ENCODE measurements at places on chromosomes 1 and 21. TPM values are rescaled to one million over a fixed set of nuclear protein-coding genes. Genes with fewer than 3 reads are reported as not detected.

Gene PLA2G2D
- total RNA-seq, result not detected

Gene NEXN
- 5.6 TPM for total RNA-seq

Gene RHCE
- 0.38 TPM for total RNA-seq

Gene AMPD1
- total RNA-seq, result not detected

Gene RSPO1
- not detected for total RNA-seq

Gene NBPF15
- 25.5 TPM for total RNA-seq

Gene GNG4
- total RNA-seq, result 3.5 TPM

Gene KIF26B
- 2.1 TPM for total RNA-seq

- DNase-seq, result no peak
These were observed 6.1 kb upstream of the PTGER3 start for GRCh38 chr1:71053758-71054157.

DNA sequence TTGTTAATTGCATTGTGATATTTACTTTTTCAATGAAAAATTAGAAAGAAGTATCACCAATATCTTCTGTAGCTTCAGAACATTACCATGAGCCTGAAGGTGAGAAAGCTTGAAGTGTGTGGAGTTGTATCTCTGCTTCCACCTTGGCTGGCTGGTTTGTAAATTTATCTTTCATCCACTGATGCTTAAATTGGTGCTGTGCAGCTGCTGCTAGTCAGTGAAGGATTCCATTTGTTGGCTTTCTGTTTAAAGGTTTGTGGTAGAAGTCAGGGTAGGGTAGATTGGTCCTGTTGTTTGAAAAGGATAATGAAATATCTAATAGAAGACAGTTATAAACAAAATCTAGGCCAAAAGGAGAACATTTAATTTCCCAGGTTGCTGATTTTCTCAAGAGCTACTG lies 105.7 kb downstream of the C1orf21 start:
- no peak for DNase-seq

DNA sequence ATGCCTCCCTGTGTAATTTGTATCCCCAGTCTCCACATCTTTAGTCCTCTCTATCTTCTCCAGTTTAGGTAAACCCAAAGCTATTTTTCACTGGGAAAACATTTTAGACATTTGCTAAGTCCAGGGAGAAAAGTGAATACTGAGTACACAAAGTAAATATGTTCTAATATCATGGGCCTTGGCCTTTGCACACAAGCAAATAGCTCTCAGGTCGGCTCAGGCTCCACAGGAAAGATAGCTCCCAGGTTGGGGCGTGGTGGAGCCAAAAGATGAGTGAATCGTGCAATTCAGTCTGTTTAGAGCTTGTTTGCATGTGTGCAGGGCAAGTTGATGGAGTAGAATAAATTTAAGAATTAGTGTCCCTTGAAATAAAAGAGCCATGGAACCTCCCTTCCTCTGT lies 7.9 kb downstream of the RGSL1 start:
- no peak for DNase-seq

DNA sequence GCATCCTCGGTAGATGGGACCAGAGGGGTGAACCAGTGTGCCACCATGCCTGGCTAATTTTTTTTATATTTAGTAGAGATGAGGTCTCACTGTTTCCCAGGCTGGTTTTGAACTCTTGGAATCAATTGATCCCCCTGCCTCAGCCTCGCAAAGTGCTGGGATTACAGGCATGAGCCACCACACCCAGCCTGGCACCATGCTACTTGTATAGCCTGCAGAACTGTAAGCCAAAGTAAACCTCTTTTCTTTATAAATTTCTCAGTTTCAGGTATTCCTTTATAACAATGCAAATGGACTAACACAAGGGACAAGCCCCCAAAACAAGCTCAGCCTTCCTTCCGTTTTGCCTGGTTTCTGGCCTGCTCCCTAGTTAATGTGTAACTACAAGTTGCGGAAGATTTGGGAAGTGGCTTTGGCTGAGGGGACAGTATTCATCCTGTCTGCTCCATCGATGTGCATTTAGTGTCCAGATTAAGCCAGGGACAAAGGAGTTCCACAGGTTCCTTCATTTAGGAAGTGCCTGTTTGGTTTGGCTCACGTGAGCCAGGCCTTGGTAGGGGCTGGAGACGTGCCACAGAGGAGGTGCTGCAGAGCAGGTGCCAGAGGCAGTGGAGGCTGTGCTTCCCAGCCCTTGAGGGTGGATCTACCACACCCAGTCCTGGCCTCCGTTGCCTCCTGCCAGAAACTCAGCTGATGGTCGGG lies 4.4 kb downstream of the AVPR1B start:
- no peak for DNase-seq

GRCh38 chr1:46552357-46553237 lies 1.1 kb upstream of the KNCN start:
- DNase-seq, result no peak

GRCh38 chr1:161791904-161792655 lies 26.0 kb downstream of the ATF6 start:
- DNase-seq, result no peak

- no peak for DNase-seq
These were observed 2.9 kb upstream of the UBXN10 start for GRCh38 chr1:20183035-20183434.

DNA sequence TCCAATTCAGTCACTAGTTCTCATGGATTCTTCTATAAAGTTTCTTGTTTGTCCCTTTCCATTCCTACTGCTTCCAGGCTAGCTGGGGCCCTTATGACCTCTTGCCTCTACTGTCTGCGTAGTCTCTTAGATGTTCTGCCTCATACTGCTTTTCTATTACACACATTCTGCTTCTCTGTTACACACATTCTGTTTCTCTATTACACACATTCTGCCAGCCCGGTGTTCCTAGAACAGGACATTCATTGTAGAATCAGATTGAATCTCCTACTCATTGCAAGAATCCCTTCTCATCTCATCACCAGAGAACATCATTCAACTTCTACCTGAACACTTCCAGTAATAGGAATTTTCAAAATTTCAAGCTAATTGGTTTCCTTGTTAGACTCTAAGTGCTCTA lies 69.3 kb upstream of the QSOX1 start:
- DNase-seq, result no peak

DNA sequence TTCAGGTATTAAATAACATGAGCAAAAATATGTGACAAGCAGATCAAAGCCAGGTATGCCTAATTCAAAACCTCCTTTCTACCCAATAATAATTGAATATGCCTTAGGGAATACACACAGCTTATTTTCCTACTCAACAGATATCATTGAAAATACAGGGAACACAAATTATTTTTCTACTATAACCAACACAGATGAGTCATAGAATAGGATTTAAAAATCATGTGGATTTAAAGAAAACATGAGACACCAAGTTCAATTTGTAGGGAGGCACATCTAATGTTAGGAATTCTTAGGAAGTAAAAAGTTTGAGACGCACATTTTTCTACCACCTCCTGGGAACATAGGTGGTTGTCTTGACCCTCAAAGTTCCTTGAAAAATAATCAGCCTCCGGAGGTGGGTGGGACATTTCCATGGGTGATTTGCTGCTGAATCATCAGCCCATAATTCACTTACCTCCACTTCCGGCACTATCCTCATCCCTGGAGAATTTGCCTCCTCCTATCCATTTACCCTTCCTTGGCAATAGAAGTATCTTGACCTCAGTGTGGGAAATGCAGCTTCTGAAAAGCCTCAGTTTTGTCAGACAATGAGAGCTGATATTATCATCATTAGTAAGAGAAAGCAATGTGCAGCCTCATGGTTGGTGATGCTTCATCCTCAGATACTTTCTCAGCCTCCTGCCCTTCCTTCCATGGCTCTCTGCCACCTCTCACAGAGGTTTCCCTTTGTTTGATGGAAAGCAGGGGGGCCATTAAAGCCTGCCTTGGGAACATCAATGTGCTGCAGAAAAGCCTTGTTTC lies 33.5 kb upstream of the RGS4 start:
- peak; percentile 99 for DNase-seq

DNA sequence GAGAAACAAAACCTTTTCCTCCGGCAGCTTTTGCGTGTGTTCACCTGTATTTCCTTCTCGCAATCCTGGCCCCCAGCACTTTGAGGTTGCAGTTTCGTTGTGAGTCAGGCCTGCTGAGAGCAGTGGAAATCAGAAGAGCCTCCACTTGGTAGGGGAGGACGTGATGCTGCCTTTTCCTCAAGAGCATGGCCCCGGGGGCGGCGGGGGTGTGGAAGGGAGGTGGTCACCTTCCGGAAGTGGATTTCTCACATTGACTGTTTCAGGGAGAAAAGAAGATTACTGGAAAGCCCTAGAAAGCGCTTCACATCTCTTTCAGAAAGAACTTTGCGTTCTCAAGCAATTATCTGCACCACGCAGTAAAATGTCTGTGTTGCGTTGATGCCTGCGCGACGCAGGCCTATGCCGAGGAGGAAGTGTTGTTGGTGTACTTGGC lies 12.2 kb upstream of the IL10 start:
- DNase-seq, result no peak

DNA sequence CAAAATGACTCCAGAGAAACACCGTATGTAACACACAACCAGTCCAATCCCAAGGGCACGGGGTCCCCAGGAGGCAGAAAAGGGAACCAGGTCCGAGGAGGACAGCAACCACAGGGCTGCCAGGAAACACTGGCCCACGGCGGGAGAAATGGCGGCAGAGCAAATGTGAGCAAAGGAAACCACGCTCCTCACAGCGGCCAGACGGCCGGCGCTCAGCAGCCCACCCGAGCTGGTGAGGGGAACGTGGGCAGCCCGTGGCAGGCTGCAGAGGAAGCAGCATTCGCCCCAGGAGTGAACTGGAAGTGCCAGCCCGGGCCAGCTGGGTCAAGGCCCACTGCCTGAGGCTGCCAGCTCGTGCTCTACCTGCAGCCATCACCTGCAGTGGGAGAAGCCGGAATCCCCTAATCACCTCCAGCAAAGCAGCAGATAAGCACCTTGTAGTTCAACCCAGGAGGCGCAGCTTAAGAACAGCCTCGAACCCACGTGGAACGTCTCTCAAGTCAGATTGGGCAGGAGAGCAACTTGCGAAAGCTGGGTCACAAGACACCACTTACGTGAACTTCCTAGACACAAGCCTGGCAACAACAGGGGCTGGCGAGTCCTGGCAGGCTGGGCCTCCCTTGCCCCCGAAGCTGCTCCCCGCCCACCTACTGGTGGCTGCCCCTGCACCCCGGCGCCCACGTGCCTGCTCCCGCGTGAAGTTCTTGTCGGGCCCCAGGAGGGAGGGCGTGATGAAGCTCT lies 6.7 kb downstream of the SLC19A1 start:
- no peak for DNase-seq

- DNase-seq, result no peak
These were observed 91.6 kb downstream of the PAX7 start for GRCh38 chr1:18722270-18722669.

GRCh38 chr21:35333831-35334618 lies 284.9 kb upstream of the RUNX1 start:
- no peak for DNase-seq

- DNase-seq, result no peak
These were observed 2.0 kb downstream of the TEKT2 start for GRCh38 chr1:36085686-36086526.
